Stimulated activated CD4-positive, alpha-beta T cell treated with anti-CD3 and anti-CD28 coated beads, Interleukin-2, amount 100 ng/mL, for 24 hours (primary cell): ENCODE measurements at places on chromosomes 6 and 20.

- no peak for DNase-seq
These were observed 41.7 kb downstream of the LBP start for GRCh38 chr20:38387953-38388352.

- DNase-seq = no peak
These were observed 26.2 kb downstream of the UTRN start for GRCh38 chr6:144311361-144311760.

DNA sequence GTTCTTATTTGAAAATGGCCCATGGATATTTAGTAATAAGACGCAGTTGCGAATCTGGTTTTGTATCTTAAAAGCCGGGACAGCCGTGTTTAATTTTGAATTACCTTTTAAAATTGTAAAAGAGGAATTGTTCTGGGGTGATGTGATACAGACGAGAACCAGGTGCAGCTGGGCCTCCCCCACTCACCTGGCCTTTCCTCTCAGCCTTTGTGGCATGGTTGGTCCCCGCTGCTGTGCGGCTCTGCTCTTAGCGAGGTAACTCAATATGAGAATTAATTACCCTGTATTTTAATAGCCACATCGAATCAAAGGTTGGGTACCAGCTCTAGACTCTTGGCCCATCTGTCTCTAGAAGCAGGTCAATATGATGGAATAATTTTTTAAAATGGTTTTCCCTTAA is 56.5 kb upstream of the DACT2 start:
- DNase-seq = no peak

- no peak for DNase-seq
These were observed 91.3 kb downstream of the FILIP1 start for GRCh38 chr6:75402296-75402695.

- DNase-seq = no peak
These were observed 28.0 kb upstream of the ANGPT4 start for GRCh38 chr20:944148-944547.

DNA sequence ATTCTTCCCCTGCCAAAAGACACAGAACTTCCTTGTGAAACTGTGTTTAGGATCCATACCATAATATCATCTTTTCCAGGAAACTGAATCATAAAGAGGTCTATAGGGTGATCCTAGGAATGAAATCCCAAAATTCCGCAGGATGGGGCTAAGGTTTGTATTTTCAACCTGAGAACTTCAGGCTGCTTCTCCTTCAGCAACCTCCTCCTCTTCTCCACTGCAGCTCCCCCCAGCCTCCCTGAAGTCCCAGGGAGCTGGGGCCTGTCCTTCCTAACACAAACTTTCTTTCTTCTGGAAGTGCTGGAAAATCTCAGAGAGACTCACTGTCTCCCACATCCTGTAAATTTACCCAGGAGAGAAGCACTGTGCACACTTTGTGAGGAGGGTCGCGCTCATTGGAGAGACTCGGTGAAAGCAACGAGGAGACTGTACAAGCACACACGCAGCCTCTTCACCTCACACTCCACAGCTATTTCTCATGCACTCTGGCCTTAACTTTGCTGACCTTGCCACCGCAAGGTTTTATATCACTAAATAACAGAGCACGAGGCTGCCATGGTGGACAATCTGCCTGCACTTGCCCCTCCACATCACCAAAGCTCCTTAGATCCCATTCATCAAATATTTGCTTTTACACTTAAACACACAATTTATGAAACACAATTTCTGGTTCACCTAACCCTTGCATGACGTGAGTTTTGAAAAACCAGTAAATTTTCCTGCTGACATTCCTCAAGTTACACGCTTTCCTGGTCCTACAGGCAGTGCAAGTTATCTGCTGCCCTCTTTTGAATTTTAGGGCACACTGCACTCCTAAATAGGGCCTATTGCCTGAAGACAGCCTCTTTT is 14.3 kb downstream of the ID4 start:
- DNase-seq = no peak

DNA sequence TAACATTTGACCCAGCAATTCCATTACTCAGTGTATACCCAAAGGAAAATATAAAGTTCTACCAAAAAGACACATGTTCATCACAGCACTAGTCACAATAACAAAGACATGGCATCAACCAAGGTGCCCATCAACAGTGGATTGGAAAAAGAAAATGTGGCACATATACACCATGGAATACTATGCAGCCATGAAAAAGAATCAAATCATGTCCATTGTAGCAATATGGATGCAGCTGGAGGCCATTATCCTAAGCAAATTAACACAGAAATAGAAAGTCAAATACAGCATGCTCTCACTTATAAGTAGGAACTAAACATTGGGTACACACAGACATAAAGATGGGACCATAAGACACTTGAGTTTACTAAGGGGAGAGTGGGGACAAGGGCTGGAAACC is 441.9 kb upstream of the ID4 start:
- no peak for DNase-seq
